Ascending aorta (tissue), 2 donors: ENCODE measurements at places on chromosomes 1 and 21.

GRCh38 chr1:30507401-30508174, 215.8 kb downstream of the MATN1 start:
- DNase-seq = no peak

DNA sequence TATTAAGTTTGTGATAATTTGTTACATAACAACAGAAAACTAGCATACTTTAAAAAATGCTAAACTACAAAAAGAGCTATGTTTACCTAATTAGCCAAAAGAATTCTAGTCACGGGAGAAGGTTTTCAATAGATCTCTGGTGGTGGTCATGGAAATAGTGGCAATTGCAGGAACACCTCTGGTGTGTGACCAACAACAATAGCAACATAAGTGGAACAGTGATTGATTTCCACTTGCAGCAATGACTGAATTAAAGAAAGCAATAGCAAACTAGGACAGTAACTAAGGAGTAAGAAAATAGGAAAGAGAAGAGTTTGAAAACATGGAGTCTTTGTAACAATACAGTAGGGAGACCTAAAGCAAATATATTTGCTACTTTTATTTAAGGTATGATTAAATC, 171.3 kb upstream of the ADGRL4 start:
- no peak for DNase-seq

DNA sequence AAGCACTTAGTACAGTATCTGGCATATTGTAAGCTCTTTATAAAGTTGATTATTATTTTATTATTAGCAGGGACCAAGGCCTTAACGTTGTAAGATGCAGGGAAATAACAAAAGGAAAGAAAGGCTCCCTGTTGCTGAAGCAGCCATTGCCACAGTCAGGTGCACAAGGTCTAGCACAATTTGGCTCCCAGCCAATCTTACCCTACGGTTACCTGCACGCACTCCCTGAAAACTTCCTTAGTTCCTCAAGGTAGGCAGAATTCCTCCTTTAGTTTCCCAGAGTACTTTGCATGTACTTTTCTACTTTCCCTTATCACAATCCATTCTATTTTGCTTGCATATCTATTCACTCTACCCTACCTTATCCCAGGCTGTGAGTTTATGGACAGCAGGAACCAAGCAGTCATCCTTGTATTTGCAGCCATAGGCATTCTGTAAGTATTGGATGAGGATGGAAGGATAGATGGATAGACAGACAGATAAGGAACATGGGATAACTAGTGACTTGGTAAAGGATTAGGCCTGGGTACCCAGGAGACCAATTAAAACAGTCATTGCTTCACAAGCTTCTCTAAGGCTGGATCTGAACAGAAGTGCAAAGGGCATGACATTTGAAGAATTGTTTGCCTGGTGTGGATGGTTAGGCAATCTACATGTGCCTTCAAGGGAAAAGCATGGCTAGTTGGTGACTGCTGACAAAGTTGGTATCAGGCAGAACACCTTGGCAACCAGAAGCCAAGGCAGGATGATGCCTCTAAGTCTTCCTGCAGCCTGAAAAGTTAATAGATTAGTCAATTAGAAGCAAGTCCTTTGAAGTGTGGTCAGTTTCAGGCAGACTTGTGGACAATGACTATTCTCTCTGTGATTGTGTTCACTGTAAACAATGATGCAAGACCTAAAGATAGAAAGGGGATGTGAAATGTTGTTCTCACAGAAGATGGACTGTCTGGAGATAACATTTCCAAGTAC, 20.8 kb upstream of the JAK1 start:
- DNase-seq = no peak

DNA sequence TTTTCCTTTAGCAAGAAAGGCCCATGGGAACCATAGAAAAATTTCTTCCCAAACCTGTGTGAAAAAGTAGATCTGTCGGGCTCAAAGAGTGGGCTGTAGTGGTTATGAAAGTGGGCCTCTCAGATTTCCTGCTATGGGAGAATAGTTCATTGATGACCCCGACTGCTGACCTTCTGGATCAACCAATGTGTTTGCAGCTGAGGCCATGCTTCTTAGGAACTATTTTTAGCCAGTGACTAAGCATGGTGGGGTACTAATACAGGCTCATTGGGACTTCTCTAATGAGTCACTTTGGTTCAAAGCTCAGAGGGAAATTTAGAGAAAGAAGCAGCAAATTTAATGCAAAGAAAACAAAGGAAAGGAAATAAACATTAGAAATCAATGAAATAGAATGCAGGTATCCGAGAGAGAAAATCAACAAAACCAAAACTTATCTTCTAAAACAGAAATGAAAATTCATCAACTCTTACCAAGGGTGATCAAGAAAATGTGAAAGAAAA, 12.6 kb upstream of the PSMA5 start:
- DNase-seq = no peak

DNA sequence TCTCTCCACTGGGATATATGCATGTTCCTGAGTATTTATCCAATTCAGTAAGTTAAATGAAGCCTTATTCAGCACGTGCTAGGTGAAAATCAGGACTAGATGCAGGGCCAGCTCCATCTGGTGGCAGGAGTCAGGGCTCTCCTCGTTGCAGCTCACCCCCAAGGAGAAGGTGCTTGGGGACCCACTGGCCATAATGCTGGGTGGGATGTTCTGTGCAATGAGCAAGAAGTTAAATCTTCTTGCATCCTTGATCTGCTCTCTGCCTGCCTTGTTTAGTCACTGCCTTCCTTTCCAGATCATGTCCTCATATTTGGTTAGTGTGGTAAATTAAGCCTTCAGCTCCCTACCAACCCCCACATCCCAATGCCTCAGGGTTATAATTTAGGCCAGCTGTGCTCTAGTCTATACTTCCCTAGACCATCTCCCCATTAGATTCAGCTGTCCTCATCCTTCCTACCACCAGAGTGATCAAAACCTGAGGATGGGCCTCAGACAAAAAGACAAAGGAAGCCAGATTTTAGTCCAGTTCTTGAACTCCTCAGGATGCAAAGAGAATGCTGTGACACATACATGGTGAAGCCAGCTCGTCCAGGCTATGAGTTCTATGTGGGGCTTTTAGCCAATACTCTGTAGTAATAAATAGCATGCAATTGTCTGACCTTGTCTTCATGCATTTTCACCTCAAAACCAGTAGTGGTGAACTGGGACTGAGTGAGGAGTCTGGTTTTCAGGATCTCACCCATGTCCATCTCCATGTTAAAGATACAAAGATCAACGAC, 55.9 kb downstream of the SEC16B start:
- DNase-seq = no peak

DNA sequence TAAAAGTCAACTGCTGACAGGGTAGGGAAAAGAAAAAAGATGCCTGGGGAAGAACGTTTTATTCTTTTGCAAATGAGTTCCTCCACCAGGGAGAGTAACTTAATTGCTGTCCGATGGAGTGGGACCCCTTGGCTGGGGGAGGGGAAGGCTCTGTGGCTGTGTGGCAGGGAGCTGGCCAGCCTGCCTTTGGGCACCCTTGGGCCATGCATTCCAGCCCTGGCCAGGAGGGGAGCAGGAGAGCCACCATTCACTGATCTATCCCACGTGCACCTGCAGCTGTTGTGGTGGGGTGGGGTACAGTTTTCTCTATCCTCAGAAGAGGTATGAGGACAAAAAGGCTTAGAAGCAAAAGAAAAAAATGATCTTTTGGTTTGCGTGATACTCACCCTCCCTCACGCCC, 116.9 kb downstream of the KCNK1 start:
- DNase-seq = no peak

DNA sequence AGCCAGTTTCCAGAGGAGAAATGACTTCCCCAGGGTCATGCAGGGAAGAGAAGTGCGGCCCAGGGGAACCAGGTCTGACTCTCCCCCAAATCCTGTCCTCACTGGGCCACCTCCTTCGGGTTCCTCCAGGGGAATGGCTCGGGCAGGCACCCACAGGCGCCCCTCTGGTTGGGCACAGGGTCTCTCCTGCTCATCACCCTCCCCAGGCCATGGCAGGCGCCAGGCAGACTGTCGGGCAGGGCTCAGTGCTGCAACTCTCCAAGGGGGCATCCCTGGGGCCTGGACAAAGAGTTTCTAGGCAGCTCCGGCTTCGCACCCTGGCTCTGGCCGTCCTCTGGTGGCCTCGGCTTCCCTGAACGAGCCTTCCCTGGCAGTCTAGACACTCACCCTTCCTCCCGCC, 75.6 kb downstream of the MEGF6 start:
- DNase-seq = no peak

GRCh38 chr1:15578921-15579682, 5.7 kb downstream of the AGMAT start:
- DNase-seq = no peak

DNA sequence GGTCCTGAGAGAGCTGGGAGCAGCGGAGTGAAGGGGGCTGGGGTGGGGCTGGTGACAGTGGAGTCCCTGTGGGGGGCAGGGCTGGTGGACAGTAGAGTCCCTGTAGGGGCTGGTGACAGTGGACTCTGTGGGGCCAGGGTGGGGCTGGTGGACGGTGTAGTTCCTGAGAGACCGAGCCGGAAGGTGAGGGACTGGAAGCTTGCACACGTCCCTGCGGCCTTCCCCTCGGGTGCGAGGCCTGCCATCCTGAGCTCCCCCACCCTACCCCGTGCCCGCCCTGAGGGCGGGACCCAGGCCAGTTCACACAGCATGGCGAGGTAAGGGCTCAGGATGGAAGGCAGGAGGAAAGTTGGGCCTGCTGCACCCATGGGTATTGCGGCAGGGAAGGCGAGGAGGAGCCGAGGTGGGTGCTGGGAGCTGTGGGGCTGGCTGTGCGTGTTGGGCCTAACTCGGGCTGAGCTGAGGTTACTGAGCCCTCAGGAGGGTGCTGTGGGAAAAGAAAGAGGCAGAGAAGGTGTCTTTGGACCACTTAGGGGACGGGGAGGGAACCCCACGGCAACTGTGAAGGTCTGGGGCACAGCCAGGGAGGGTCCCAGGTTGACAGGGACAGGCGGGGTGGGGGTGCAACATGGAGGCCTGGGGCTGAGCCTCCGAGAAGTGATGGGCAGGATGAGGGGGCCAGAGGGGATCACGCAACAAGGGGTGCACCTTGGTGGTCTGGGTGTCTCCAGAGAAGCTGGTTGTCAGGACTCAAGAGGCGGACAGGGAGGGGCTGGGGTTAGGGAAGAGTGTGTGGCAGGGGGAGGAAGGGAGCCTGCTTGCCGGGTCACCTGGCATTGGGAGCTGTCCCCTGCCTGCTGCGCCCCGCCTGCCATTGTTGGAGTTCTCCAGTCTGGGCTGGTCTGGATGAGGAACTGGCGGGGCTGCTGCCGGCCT, 60.8 kb downstream of the PRKCZ start:
- no peak for DNase-seq

DNA sequence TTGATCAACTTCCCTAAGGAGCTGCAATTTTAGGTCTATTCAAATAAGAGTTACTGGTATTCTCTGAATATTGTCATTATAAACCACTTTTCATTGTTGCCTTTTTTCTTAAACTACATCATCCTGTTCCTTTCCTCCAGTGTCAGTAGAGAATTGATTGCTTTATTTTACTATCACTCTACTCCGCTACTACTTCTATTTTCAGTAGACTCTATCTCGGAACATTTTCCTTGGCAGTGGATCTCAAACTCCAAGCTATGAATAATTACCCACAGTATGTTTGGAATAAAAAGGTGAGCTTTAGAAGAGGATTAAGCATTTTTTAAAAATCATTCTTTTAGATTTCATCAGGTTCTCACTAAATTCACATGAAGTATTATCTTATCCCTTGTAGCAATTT, 224.9 kb downstream of the GREM2 start:
- no peak for DNase-seq

- DNase-seq = no peak
Measured at GRCh38 chr1:221774054-221774842, 32.4 kb upstream of the DUSP10 start.

DNA sequence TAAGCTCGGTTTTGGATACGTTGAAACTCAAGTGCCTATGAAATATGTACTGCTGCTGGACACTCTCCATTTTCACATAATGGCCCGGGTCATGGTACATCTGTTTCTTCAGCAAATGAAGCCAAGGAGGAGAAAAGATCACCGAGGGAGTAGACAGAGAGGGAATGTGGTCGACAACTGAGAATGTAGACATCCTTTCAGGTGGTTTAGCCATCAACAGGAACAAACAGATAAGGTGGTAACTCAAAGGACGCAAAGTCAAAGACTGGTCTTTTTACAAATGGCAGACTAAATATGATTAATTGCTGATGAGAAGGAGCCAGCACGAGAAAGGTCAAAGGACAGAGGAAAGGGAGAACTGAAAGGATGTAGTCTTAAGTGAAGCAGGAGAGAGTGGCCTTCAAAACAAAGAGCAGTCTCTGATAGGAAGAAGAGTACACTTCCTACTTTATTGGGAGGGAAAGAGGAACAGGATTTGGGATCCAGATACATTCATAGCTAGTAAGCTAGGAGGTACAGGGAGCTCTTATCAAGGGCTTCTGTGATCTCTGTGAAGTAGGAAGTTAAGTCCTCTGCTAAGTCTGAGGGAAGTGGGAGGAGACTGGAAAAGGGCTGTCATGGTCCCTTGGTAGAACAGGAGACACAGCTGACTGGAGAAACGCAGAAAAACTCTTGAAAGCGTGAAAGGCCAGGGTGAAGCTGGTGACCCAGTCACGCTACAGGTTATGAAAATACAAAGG, 28.3 kb downstream of the NUP133 start:
- DNase-seq = no peak

- no peak for DNase-seq
Measured at GRCh38 chr1:82542141-82542540, 741.4 kb downstream of the ADGRL2 start.

DNA sequence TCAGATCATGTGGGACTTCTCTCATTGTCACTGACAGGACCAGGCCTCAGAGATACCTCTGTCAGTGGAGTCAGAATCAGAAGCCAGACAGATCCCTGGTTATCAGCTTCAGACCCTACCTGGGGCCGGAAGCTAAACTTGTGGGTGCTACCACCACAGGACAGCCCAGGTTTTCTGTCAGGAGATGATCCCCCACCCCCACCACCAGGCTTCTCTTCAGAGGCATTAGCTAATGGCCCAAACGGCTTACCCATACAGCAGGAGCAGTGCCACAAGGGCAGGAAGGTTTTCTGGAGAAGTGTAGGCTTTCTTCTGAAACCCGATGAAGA, 105.5 kb downstream of the ABCA4 start:
- DNase-seq = no peak

- no peak for DNase-seq
Measured at GRCh38 chr1:5973771-5974170, 18.5 kb downstream of the NPHP4 start.

GRCh38 chr1:69414574-69414973, 153.1 kb upstream of the LRRC7 start:
- no peak for DNase-seq

DNA sequence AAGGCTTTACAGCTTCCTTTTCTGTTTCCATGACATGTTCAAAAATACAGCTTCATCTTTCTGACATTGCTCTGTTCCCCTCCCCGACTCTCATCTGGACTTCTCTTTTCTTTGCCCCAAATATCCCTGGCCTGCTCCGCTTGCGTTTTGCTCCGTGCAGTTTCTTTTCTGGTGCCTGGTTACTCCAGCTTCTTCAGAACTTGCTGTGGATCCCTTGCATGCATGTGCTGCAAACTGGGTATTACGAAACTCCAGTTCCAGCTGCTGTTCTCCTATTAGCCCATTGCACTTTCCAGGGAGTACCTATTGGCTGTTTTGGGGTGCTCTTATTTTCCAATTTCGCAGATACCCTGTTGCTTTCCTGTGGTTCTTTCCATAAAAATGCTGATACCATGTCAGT, 9.9 kb upstream of the NDC1 start:
- no peak for DNase-seq
